ENCODE measurements at places on chromosomes 5 and 9.

DNA sequence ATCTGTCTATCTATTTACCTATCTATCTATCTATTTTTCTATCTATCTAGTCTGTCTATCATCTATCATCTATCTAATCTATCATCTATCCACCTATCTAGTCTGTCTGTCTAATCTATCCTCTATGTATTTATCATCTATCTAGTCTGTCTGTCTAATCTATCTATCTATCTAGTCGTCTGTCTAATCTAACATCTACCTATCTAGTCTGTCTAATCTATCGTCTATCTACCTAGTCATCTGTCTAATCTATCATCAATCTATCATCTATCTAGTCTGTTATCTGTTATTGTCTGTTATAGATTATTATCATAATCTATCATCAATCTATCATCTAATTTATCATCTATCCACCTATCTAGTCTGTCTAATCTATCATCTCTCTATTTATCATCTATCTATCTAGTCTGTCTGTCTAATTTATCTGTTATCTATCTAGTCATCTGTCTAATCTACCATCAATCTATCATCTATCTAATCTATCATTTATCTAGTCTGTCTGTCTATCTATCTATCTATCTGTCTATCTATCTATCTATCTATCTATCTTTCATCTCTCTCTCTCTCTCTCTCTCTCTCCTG, 80.2 kb upstream of the ZNF618 start:
- H3K27me3 ChIP-seq, result no peaks in the 10 kb centered on the region
- H3K36me3 ChIP-seq, result no peaks in the 10 kb centered on the region
- no peak for DNase-seq

GRCh38 chr5:105882956-105883481, 1787.7 kb downstream of the EFNA5 start:
- no peak overlapping the region for H3K4me3 ChIP-seq
- H3K27me3 ChIP-seq, result no peaks in the 10 kb centered on the region
- no peaks in the 10 kb centered on the region for H3K36me3 ChIP-seq
- DNase-seq, result no peak
- no peaks in the 10 kb centered on the region for H3K4me1 ChIP-seq
- no peak overlapping the region for H3K27ac ChIP-seq

DNA sequence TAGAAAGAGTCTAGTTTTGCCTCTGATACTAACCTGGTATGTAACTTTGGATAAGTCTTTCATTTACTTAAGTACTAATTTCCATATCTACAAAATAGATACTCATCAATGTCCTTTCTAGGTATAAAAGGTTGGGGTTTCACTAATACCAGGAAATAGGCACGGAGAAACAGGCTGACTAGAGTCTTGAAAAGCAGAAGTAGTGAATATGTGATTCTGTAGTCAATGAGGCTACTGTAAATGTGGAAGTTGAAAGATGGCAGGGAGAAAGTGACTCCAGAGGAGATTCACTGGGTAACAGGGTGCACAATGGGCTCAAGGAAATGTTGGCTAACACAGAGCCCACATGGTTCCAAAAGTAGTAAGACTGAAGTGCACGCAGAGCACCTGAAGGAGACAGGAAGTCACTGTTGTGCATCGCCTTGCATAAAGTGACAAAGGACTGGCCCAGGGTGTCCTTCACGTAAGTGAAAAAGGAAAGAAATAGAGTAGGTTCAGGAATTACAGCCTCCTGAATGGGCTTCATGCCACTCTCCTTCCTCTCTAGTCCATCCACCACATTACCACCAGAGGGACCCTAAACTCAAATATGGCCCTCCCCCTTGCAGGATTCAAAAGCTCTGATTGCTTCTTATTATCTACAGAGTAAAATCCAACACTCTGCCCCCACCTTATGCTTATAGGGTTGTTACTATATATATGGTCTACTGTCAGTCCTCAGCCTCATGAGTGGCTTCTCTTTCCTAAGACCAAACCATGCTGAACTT, 288.0 kb upstream of the SMARCA2 start:
- no peaks in the 10 kb centered on the region for H3K4me1 ChIP-seq
- H3K27me3 ChIP-seq, result no peaks in the 10 kb centered on the region
- H3K36me3 ChIP-seq, result no peaks in the 10 kb centered on the region
- H3K4me3 ChIP-seq, result no peak overlapping the region

DNA sequence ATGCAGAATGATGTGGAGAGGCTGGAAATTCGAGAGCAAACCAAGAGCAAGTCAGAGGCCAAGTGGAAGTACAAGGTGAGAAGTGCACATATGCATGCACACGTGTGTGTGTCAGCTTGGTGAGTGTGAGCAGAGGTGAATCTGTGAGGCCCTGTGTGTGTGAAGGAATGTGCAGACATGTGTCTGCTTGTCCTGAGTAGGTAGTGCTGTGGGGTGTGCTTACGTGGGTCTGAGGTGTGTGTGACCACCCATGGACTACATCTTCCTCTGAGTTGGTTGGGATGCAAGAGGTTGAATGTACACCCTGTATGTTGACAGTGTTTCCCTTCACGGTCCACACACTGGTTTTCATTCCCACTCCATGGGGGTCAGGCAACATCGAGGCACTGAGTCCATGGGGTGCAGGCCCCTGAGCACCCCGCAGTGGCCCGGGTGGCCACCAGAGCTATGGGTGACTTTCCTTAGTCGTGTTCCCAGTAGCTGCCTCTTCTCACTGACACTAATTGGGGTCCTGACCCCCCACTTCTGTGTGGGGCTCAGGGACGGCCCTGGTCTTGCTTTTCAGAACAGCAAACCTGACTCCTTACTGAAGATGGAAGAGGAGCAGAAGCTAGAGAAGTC, 86.7 kb downstream of the PHF2 start:
- H3K4me1 ChIP-seq, result no peaks in the 10 kb centered on the region
- H3K27ac ChIP-seq, result no peak overlapping the region
- H3K27me3 ChIP-seq, result no peaks in the 10 kb centered on the region
- DNase-seq, result no peak
- no peak overlapping the region for H3K4me3 ChIP-seq

GRCh38 chr5:171444582-171444981, 25.1 kb downstream of the FGF18 start:
- DNase-seq, result no peak
- H3K36me3 ChIP-seq, result no peaks in the 10 kb centered on the region
- H3K27me3 ChIP-seq, result no peaks in the 10 kb centered on the region

GRCh38 chr9:127546125-127546832, 65.8 kb upstream of the STXBP1 start:
- DNase-seq, result no peak
- H3K27me3 ChIP-seq, result no peaks in the 10 kb centered on the region
- H3K4me1 ChIP-seq, result peaks cover 85% of the 10 kb centered on the region
- H3K27ac ChIP-seq, result peak overlapping the region; percentile 81
- H3K36me3 ChIP-seq, result peaks cover 8% of the 10 kb centered on the region

DNA sequence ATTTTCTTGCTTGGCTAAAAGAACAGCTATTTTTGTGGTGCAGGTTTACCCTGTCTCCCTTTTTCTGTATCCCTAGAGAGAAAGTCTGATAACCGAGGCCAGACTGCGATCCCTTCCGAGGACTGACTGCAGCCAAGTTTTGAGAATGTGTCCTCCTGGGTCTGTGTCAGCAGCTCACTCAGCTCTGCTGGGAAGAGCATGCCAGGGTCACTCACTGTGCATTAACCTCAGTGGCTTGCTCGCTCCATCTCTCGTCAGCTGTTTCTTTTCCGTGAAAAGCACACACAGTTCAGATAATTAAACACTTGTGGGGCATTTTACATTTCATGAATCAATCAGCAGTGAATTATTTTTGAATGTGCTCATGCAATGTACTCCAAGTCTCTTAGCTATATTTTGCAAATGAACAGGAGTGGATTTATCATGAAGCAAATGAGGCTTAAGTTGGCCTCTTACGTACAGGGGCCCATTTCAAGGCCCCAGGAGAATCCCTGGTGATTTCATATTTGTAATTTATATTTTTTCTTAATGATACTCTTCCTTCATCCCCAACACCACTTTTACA, 252.1 kb downstream of the SMARCA2 start:
- no peak overlapping the region for H3K27ac ChIP-seq
- peaks cover 6% of the 10 kb centered on the region for H3K4me1 ChIP-seq
- DNase-seq, result no peak
- H3K36me3 ChIP-seq, result no peaks in the 10 kb centered on the region

- H3K4me1 ChIP-seq, result no peaks in the 10 kb centered on the region
- H3K36me3 ChIP-seq, result peaks cover 35% of the 10 kb centered on the region
- peak overlapping the region; percentile 81 for H3K27ac ChIP-seq
Observed at GRCh38 chr9:111598733-111599091, 735 bp downstream of the PTGR1 start.

Data from tibial nerve (tissue), 4 donors.